SHP77 (cell line): ENCODE measurements at places on chromosomes 2 and 18.

- DNase-seq = no peak
Measured at GRCh38 chr2:70341477-70341765, 39.6 kb upstream of the FAM136A start.

GRCh38 chr2:173299764-173300163 is 54.9 kb upstream of the CDCA7 start:
- no peak for DNase-seq

GRCh38 chr2:857937-858336 is 92.7 kb upstream of the SNTG2 start:
- no peak for DNase-seq

- DNase-seq = no peak
Measured at GRCh38 chr2:143128681-143129580, at the start of gene ARHGAP15. Gene ARHGAP15 (plus strand): TSS chr2:143129419.
